ENCODE measurements at places on chromosomes 1 and 21.

- DNase-seq, result no peak
Observed at GRCh38 chr1:197342669-197343068, 74.6 kb downstream of the CRB1 start.

GRCh38 chr1:170674239-170674638 lies 10.3 kb downstream of the PRRX1 start:
- no peak for DNase-seq

DNA sequence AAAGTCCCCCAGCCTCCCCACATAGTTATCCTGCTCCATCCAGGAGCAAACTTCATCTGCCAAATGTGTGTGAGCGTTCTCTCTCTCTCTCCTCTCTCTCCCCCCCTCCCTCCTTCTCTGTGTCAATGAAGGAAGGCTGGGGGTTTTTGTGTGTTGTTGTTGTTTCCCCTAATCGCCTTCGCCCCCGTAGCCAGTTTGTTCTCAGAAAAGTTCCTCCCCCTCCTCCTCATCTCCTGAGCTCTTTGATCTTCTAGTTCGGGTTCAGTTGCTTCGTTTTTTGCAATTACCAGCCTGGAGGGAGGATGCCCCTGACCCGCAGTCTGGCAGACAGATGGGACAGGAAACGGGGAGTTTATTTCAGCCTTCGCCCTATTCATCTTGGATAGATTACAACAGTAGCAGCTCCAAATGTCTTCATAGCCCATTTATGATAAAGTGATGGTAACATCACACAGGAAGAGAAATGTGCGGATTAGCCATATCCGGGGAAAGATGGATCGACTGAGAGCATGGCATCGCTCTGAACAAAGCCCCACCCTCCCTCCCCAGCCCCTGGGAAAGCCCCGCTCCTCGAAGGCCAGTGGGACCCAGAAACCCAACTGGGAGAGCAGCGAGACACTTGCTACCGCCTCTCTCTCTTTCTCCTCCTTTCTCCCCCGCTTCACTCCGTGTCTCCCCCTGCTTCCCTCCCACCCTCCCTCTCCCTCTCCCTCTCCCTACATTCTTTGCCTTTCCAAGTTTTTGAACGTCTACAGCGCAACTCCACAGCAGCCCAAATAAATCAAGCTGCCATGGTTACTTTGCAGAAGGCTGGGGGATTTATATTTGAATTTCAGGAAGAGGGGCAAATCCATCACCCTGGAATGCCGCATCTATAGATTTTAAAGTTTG lies 139.7 kb upstream of the ARHGEF16 start:
- DNase-seq, result no peak

GRCh38 chr1:17122521-17123164 lies 3.4 kb upstream of the PADI2 start:
- DNase-seq, result no peak

DNA sequence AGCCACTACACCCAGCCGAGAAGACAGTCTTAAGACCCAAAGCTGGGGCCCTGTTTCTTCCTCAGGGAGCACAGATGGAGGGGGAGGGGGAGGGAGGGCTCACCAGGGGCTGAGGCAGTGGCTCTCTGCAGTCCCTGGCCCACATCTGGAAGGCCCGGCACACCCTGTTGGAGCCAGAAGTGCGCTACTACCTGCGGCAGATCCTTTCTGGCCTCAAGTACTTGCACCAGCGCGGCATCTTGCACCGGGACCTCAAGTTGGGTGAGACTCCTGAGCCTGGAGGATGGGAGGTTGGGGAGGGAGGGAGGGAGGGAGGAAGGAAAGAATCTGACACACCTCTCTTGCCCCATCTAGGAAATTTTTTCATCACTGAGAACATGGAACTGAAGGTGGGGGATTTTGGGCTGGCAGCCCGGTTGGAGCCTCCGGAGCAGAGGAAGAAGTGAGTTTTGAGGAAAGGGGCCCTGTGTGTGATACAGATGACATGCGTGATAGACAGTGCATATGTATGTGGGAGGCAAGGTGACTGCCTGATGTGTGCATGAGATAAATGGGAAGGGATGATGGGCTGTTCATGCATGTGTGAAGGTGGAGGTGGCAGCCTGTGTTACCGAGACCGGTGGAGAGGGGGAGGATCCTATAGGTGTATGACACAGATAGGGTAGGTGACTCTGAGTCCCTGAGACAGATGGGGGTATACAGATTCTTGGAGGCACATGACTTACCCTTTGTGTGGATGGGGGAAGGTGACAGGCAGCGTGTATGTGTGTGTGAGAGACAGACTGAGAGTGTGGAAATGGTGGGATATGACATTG lies 1.5 kb downstream of the PLK3 start:
- DNase-seq, result no peak
